ENCODE measurements at places on chromosomes 1 and 21. TPM values are rescaled to one million over a fixed set of nuclear protein-coding genes. Genes with fewer than 3 reads are reported as not detected.

Gene CRYBG2
- 6.7 TPM for polyA plus RNA-seq

Gene OR2T35
- polyA plus RNA-seq, result not detected

Gene CFAP45
- 0.35 TPM for polyA plus RNA-seq

Gene ATF6
- polyA plus RNA-seq, result 2.7 TPM

Gene WNT9A
- 2.7 TPM for polyA plus RNA-seq

Gene ENAH
- polyA plus RNA-seq, result 4.5 TPM

Gene LCE2A
- polyA plus RNA-seq, result not detected

Gene NEGR1
- not detected for polyA plus RNA-seq

Gene NPHS2
- polyA plus RNA-seq, result 0.06 TPM

Gene GPX7
- polyA plus RNA-seq, result 40.5 TPM

Gene ST7L
- polyA plus RNA-seq, result 17.0 TPM

Gene MATN1
- not detected for polyA plus RNA-seq

Gene GJB4
- not detected for polyA plus RNA-seq

GRCh38 chr1:8862528-8862927 lies 16.0 kb downstream of the ENO1 start:
- no peaks in the 10 kb centered on the region for H3K27me3 ChIP-seq
- H3K36me3 ChIP-seq, result peaks cover 95% of the 10 kb centered on the region
- no peak overlapping the region for H3K27ac ChIP-seq
- peaks cover 21% of the 10 kb centered on the region for H3K4me1 ChIP-seq
- H3K4me3 ChIP-seq, result no peak overlapping the region

DNA sequence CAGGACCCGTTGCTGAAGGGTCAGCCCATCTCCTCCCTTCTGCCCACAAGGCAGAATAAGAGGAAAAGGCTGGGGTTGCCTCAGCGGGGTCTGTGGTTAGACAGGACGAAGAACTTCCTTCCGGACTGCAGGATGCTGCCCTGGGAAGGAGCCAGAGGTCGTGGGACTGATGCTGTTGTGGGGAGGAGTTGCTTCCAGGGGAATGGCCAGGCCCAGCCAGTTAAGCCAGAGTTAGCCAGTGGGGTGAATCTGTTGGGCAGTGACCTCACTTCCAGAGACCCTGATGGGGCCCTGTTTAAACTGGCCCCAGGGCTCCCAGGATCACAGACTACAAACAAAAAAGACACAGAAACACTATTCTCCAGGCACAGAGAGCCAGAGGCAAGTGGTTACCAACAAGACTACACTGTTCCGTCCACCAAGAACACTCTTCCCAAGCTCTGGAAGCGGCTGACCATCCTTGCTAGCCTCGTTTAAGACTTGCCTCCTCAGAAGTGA lies 13.0 kb downstream of the FAM229A start:
- no peaks in the 10 kb centered on the region for H3K36me3 ChIP-seq
- no peaks in the 10 kb centered on the region for H3K27me3 ChIP-seq
- no peak overlapping the region for H3K4me3 ChIP-seq
- H3K4me1 ChIP-seq, result peaks cover 31% of the 10 kb centered on the region
- H3K27ac ChIP-seq, result no peak overlapping the region

DNA sequence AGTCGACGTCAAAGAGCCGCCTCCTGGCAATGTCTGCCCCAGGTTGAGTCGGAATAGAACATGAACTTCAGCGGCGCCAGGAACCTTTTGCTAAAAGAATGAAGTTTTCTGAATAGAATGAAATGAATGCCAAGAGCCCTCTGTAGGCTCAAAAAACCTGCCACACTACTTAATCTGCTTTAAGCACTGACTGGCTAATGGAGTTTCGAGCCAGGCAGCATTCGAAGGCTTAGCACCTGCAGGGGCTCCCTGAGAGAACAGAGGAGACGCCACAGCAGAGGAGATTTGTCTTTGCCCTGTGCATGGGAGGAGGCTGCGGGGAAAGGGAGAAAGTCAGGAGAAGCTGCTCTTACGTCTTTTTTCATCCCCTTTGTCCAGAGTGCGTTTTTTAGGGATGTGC lies 641.7 kb downstream of the AJAP1 start:
- H3K27me3 ChIP-seq, result no peaks in the 10 kb centered on the region
- no peaks in the 10 kb centered on the region for H3K36me3 ChIP-seq
- no peak for DNase-seq
- H3K4me1 ChIP-seq, result no peaks in the 10 kb centered on the region
- no peak overlapping the region for H3K27ac ChIP-seq

DNA sequence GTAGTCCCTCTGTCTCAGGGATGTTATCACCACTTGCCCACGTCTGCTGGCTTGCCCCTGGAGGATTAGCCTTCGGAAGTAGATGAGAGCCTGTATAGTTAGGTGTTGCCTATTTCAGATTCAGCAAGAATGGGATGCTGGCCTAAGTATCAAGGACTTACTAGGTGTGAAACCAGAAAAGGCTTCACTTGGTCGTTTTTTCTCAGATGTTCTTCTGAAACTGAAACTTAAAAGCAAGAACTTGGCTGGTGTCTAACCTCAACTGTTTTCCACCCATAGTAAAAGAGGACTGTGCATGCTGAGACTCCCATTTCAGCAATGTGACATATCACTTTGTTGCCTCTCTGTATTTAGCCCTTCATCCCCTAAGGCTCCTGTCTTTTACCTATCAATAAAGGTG lies 67.0 kb upstream of the LRRC53 start:
- H3K36me3 ChIP-seq, result no peaks in the 10 kb centered on the region
- H3K4me3 ChIP-seq, result no peak overlapping the region
- H3K27ac ChIP-seq, result no peak overlapping the region
- no peaks in the 10 kb centered on the region for H3K27me3 ChIP-seq
- no peak for DNase-seq
- H3K4me1 ChIP-seq, result no peaks in the 10 kb centered on the region

DNA sequence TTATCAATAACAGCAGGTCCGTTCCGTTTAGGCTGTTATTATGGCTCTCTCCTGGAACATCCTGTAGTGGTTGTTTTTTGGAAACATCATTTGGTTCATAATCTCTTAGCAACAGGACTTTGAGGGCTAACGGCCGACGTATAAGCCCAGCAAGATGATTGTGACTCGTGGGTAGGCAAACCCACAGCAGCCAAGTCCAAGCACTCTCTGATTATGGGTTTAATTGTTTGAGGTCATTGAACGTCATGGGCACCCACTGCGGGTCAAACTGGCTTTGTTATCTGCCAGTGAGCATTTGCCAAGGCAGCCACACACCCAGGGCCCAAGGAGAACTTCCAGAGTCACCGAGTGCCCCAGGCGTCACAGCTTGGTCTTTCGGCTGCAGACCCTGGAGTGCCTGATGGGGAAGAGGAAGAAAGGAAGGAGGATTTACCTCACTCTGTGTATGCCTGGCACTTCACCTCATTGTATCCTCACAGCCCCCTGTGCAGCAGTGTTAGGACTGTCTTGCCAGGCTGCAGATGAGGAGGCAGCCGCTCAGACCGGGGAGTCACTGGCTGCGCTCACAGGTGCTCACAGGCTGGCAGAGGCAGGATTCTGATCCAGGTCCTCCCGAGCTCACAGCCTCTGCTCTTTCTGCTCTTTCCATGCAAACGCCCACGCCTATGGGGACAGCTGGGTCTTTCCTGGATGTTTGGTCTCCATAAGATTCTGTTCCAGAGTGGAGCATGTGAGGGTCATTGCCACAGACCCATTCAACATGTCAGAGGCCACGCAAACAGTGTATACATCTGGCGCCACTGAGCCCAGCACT lies 30.8 kb upstream of the EPS8L3 start:
- H3K27ac ChIP-seq, result peak overlapping the region; percentile 69
- DNase-seq, result peak; percentile 71
- H3K4me3 ChIP-seq, result no peak overlapping the region
- H3K36me3 ChIP-seq, result no peaks in the 10 kb centered on the region

- H3K27ac ChIP-seq, result peak within 1 kb of the TSS; percentile 12
- no peak within 1 kb of the TSS for H3K4me3 ChIP-seq
- H3K4me1 ChIP-seq, result no peaks in the 10 kb centered on the region
- no peaks in the 10 kb centered on the region for H3K27me3 ChIP-seq
- DNase-seq, result no peak
Observed at GRCh38 chr1:206770531-206771337, at the start of gene IL19. Gene IL19, plus strand, starts transcription at chr1:206770773. Its CDS starts 65,890 bp downstream, at chr1:206836663.

DNA sequence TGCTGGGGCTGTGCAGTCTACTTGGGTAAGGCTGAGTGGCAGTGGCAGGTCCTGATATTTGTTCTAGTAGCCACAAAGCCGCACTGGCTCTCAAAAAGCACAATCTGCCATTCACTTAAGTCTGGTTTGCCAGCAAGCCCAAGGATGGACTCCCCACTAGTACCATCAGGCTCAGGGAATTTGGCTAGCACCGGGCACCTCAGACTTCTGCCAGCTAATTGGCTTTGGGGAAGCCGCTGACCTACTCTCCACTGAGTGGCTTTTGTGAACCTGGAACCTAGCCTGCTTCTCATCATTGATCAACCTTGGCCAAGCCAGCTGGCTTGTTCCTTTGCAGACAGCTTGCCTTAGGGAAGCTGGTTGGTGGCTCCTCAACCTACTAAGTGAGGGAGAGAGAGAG lies 83.1 kb downstream of the ESRRG start:
- H3K36me3 ChIP-seq, result no peaks in the 10 kb centered on the region
- H3K27ac ChIP-seq, result no peak overlapping the region
- H3K27me3 ChIP-seq, result no peaks in the 10 kb centered on the region
- no peak overlapping the region for H3K4me3 ChIP-seq
- no peak for DNase-seq

- DNase-seq, result no peak
- H3K27ac ChIP-seq, result no peak overlapping the region
- H3K4me3 ChIP-seq, result no peak overlapping the region
- no peaks in the 10 kb centered on the region for H3K36me3 ChIP-seq
- no peaks in the 10 kb centered on the region for H3K4me1 ChIP-seq
Observed at GRCh38 chr1:162672622-162673260, 40.5 kb downstream of the DDR2 start.

- no peak for DNase-seq
- H3K4me3 ChIP-seq, result no peak overlapping the region
- H3K27me3 ChIP-seq, result no peaks in the 10 kb centered on the region
- no peaks in the 10 kb centered on the region for H3K4me1 ChIP-seq
- H3K36me3 ChIP-seq, result no peaks in the 10 kb centered on the region
- H3K27ac ChIP-seq, result no peak overlapping the region
Observed at GRCh38 chr1:82762829-82763532, 962.2 kb downstream of the ADGRL2 start.

GRCh38 chr1:65952696-65953095 lies 160.0 kb downstream of the PDE4B start:
- H3K36me3 ChIP-seq, result no peaks in the 10 kb centered on the region
- H3K27ac ChIP-seq, result no peak overlapping the region
- no peaks in the 10 kb centered on the region for H3K4me1 ChIP-seq
- DNase-seq, result no peak
- no peaks in the 10 kb centered on the region for H3K27me3 ChIP-seq

- no peaks in the 10 kb centered on the region for H3K27me3 ChIP-seq
- no peaks in the 10 kb centered on the region for H3K36me3 ChIP-seq
- H3K27ac ChIP-seq, result no peak overlapping the region
- no peaks in the 10 kb centered on the region for H3K4me1 ChIP-seq
Observed at GRCh38 chr1:182607566-182607965, 3.4 kb upstream of the RGS16 start.

DNA sequence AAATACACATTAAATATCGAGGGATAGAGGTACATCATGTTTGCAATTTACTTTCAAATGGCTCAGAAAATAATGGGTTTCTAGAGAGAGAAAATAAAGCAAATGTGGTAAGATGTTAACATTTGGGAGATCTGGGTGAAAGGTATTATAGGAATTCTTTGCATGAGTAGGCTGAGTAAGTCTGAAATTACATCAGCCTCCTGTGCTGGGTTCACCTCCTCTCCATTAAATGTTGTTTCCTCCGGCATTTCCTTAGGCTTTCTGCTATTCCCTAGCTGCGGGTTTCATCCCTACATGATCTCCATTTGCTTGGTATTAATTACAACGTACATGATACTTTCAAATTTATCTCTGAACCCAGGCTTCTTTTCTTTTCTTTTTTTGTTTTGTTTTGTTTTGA lies 31.6 kb downstream of the ZMYND12 start:
- no peak for DNase-seq
- no peaks in the 10 kb centered on the region for H3K36me3 ChIP-seq
- H3K4me1 ChIP-seq, result peaks cover 8% of the 10 kb centered on the region
- no peak overlapping the region for H3K27ac ChIP-seq
- H3K4me3 ChIP-seq, result no peak overlapping the region

- no peaks in the 10 kb centered on the region for H3K4me1 ChIP-seq
- H3K27ac ChIP-seq, result peak overlapping the region; percentile 64
- no peak overlapping the region for H3K4me3 ChIP-seq
- no peaks in the 10 kb centered on the region for H3K27me3 ChIP-seq
Observed at GRCh38 chr21:38504066-38504465, 5.8 kb upstream of the ERG start.

- peak; percentile 75 for DNase-seq
- H3K27ac ChIP-seq, result no peak overlapping the region
- no peaks in the 10 kb centered on the region for H3K27me3 ChIP-seq
Observed at GRCh38 chr1:208291923-208292711, 47.9 kb upstream of the PLXNA2 start.

DNA sequence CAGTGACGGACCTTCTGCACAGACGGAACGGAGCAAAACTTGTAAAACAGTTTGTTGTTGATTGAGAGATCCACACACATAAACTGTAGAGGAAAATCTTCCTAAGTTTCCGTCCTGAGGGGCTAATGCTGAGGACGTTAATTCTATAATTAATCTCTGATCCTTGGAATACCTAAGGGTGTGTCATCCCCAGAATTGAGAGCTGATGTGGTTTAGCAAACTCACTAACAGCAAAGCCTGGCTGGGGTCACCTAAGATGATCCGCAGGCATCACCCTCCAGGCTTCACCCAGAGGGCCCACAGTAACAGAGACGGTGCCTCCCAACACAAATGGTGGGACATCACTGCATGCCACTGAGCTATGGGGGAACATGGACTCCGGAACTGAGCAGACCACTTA lies 97.5 kb downstream of the SMYD2 start:
- no peak overlapping the region for H3K4me3 ChIP-seq
- no peak overlapping the region for H3K27ac ChIP-seq
- no peak for DNase-seq
- H3K27me3 ChIP-seq, result no peaks in the 10 kb centered on the region
- H3K36me3 ChIP-seq, result no peaks in the 10 kb centered on the region
- H3K4me1 ChIP-seq, result no peaks in the 10 kb centered on the region

GRCh38 chr1:36906555-36906954 lies 127.8 kb downstream of the GRIK3 start:
- no peaks in the 10 kb centered on the region for H3K4me1 ChIP-seq
- no peak overlapping the region for H3K27ac ChIP-seq
- H3K36me3 ChIP-seq, result no peaks in the 10 kb centered on the region
- DNase-seq, result no peak
- no peaks in the 10 kb centered on the region for H3K27me3 ChIP-seq

GRCh38 chr1:11156963-11157362 lies 32.2 kb upstream of the ANGPTL7 start:
- H3K27me3 ChIP-seq, result no peaks in the 10 kb centered on the region
- no peak overlapping the region for H3K27ac ChIP-seq
- H3K36me3 ChIP-seq, result peaks cover 17% of the 10 kb centered on the region
